Stimulated activated CD4-positive, alpha-beta T cell treated with anti-CD3 and anti-CD28 coated beads, TNF-alpha, amount 100 ng/mL, for 1 hour (primary cell): ENCODE measurements at places on chromosomes 7 and 10.

DNA sequence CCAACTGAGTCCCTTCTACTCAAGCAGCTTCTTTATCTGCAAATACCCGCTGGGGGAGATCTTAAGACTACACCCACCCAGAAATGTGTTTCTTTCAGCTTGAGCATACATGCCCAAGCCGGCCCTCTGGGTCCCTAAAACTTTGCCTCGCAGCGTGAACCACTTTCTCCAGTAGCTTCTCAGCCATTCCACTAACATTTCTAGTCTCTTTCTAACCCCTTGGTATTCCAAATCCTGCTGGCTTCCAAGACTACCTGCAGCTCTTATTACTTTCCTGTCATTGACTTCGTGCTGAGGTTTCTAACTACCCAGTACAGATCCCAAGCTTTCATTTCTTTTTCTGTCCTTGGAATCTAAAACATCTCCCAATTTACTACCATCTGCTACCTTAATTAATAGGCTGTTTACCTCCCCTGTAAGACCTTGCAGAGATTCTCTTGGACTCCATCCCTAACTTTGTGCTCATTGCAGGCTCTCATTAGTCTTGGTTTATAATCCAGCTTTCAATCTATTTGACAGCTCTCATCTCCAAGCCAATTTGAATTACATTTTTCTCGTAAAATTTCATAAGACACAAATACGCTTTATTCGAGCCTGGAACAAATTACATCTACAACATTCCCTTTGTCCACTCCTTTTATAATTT is 153.6 kb downstream of the FGFR2 start:
- no peak for DNase-seq

GRCh38 chr7:7351832-7352231 is 169.5 kb downstream of the C1GALT1 start:
- DNase-seq, result no peak

DNA sequence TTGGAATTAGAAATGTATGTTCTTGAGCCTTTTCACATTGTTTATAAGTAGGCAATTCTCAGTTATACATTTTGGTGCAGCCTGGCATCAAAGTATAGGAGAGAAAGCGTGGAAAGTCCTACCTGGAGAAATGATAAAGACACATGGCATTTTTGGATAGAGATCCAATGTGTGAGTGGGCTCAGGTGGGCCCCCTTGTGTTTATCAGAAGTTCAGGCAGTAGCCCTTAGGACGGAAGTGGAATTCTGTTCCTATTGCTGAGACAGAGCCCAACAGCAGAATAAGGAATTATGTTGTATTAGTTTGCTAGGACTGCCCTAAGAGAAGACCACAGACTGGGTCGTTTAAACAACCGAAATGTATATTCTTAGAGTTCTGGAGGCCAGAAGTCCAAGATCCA is 85.2 kb upstream of the AMPH start:
- no peak for DNase-seq

DNA sequence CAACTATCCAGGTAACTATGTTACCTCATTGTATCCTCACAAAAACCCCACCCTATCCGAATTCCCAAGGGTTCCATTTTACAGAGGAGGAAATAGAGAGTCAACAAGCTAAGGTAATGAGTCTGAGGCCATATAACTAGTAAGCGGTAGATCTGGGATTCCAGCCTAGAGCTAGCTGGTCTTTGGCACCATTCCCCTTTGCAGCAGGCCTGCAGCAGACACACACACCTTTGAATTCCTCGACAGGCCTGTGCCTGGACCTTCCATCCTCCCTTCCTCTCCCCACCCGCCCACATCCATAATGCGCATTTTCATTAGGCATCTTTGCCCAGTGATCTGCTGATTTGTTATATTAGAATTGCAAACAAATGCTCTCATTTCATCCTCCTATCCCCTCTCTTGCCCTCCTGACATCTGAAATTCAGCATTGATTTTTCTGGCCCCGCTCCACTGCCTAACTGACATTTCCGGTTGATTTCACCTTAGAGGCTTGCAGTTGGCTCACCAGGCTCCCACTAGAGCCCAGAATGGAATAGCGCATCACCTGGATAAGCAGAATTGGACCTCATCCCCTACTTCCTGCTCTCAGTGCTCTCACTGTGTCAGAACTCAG is 129.5 kb downstream of the PLXNA4 start:
- DNase-seq, result no peak

DNA sequence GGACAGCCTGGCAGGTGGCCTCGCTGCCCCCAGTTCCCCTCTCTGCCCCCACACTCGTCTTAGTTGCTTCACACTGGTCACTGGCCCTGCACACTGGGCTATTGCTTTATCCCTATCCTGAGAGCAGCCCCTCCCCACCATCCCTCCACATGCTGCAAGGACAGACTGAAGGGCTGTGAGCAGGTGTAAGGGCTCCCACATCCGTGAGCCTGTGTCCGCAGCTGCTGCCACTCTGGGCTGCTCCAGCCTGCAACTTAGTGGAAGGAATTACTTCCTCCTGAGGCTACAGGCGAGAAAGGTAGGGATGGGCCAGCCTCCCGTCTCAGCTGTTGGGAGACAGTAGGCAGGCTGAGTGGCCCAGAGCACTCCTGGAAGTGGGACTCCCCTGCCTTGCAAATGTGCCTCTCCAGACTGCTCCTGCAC is 3.8 kb downstream of the RARRES2 start:
- DNase-seq, result no peak

DNA sequence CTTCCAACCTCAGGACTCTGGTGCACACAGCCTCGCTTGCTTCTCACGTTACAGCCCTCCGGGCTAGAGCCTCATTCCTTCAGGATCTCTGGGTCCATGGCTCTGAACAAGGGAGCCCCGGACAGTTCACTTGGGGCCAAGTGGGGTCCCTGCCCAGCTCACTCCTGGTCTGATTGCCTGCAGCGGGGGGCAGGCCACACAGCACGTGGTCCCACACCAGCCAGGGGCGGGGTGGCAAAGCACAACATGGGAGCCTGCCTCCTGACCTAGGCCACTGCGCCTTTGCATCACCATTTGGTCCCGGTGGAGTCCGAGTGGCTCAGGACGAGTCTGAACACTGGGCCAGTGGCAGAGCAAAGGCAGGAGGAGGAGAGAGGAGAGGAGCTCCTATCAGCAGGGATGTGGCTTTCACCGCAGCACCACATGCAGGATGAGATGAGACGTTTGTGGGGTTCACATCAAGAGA is 13.4 kb upstream of the CRYGN start:
- no peak for DNase-seq

- no peak for DNase-seq
Measured at GRCh38 chr10:79063071-79063491, 5.7 kb upstream of the ZMIZ1 start.

GRCh38 chr7:79593866-79594301 is 140.4 kb upstream of the MAGI2 start:
- no peak for DNase-seq

- DNase-seq, result no peak
Measured at GRCh38 chr7:112080441-112080840, 125.8 kb downstream of the DOCK4 start.

DNA sequence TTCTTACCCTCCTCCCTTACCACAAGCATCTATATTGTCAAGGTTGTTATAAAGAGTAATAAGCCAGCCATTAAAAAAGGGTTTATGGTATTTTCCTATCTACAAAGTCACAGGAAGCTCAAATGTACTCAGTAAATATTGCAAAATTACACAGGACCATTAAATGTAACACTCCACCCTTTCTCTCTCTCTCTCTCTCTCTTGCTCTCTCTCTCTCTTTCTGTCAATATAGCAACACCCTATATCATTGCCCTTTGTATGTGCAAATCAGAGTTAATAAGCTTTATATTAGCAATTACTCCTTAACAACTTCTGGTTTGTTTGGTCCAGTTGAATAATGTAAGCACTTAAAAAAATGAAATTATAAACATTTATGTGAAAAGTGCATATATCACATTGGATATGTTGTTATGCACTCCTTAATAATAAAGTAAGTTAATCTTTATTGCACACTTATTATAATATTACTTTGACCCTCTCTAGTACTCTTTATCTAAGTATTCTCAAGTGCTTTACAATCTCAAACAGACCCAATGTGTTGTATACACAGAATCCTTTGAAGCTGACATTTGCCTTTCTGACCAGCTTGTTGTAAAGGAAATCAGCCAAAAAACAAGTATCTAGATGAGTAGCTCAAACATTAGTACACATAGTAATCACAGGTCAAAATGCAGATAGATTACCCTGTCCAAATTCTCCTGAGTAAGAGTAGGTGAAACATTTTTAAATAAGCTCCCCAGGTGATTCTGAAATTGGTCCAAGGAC is 93.2 kb downstream of the CFTR start:
- DNase-seq, result no peak

- no peak for DNase-seq
Measured at GRCh38 chr10:87068281-87068680, 26.4 kb downstream of the GLUD1 start.

- no peak for DNase-seq
Measured at GRCh38 chr7:55083206-55083605, 64.4 kb downstream of the EGFR start.
